Heart right ventricle (tissue), 16 donors: ENCODE measurements at places on chromosomes 1 and 21. TPM values are rescaled to one million over a fixed set of nuclear protein-coding genes. Genes with fewer than 3 reads are reported as not detected.

GRCh38 chr1:183093786-183094298 lies 70.6 kb downstream of the LAMC1 start:
- H3K27me3 ChIP-seq = no peaks in the 10 kb centered on the region
- no peaks in the 10 kb centered on the region for H3K36me3 ChIP-seq
- no peak overlapping the region for H3K27ac ChIP-seq
- peaks cover 52% of the 10 kb centered on the region for H3K4me1 ChIP-seq
- no peak for DNase-seq

The SPRR5 gene
- not detected for polyA plus RNA-seq

The VAV3 gene
- polyA plus RNA-seq = 0.72 TPM

The CFHR1 gene
- polyA plus RNA-seq = not detected

DNA sequence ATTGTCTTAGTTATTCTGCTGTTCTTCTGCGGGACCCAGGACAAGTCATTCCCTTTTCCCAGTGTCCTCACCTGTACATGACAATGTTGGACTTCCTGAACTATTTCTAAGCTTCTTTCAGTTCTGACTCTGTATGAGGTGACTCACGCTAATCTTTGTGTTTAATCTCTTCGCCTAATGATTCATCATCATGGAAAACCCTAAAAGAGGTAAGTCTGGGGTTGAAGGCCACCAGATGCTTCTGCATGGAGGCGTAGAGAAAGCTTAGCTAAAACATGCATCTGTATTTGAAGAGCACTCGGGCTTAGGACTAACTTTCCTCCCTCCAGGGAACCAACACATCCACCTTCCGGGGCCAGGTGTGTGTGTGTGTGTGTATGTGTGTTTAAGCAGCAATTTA lies 7.4 kb downstream of the SPRR5 start:
- H3K36me3 ChIP-seq = no peaks in the 10 kb centered on the region
- no peak for DNase-seq
- no peak overlapping the region for H3K4me3 ChIP-seq
- H3K27ac ChIP-seq = no peak overlapping the region

The TDRD10 gene
- polyA plus RNA-seq = 13.3 TPM

DNA sequence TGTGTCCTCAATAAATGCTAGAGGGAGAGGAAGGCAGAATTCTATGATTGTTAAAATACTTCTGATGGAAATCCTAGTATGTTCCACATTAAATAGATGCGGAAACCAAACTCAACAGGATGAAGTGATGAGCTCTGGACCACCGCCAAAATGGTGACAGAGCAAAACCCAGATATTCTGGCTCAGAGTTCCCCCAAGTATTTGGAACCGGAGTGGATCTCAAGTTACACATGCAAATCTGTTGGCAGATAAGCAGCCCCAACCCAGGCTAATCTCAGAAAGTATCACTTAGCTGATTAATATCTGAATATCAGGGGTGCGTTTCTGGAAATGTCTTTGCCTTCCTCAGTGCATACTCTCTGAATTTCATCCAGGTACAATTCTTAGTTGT lies 17.4 kb upstream of the GRHL3 start:
- DNase-seq = no peak
- H3K27me3 ChIP-seq = no peaks in the 10 kb centered on the region
- H3K27ac ChIP-seq = no peak overlapping the region
- H3K36me3 ChIP-seq = no peaks in the 10 kb centered on the region

- H3K4me1 ChIP-seq = no peaks in the 10 kb centered on the region
- no peaks in the 10 kb centered on the region for H3K27me3 ChIP-seq
- no peak for DNase-seq
- H3K4me3 ChIP-seq = no peak overlapping the region
- no peaks in the 10 kb centered on the region for H3K36me3 ChIP-seq
- H3K27ac ChIP-seq = no peak overlapping the region
These were observed 64.7 kb downstream of the SLC35A3 start for GRCh38 chr1:100034470-100034869.

- no peaks in the 10 kb centered on the region for H3K36me3 ChIP-seq
- no peak for DNase-seq
- no peak overlapping the region for H3K27ac ChIP-seq
- no peaks in the 10 kb centered on the region for H3K27me3 ChIP-seq
- peaks cover 14% of the 10 kb centered on the region for H3K4me1 ChIP-seq
- H3K4me3 ChIP-seq = no peak overlapping the region
These were observed 51.8 kb upstream of the FAM89A start for GRCh38 chr1:231091831-231092301.

DNA sequence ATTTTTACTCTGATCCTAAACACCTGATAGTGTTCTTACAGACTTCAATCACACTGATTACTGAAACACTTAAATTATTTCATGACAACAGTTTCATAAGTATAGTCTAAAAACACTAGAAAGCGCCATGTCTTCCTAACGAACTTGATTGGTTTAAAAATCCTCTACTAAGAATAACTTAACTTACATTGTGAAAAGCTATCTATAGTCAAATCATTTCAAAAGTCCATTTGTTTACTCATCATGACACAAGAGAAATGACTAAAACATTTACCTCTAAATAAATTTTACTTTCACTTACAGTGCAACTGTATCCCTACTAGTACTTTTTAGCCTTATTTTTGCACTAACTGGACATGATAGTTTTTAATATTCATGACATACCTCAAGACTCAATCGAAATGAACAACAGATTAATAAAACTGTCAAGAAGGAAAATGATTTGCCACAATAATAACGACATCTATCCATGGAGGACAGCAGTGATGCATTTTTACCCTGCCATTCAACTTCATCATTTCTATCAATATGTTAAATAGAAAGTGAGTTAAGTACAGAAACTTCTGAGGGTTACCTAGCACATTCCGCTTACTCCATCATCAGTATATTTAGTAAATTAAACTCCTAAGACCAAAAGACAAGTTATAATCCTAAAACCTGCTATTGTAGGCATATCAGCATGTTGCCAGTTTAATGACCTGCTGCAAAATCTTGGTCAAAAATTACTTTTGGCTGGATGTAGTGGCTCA lies 38.4 kb downstream of the AHCTF1 start:
- H3K27ac ChIP-seq = no peak overlapping the region
- no peaks in the 10 kb centered on the region for H3K4me1 ChIP-seq
- H3K27me3 ChIP-seq = no peaks in the 10 kb centered on the region

- H3K36me3 ChIP-seq = no peaks in the 10 kb centered on the region
- H3K4me3 ChIP-seq = no peak overlapping the region
- peaks cover 12% of the 10 kb centered on the region for H3K4me1 ChIP-seq
- no peak for DNase-seq
- H3K27ac ChIP-seq = peak overlapping the region; percentile 61
- H3K27me3 ChIP-seq = no peaks in the 10 kb centered on the region
These were observed 304.7 kb downstream of the TM2D1 start for GRCh38 chr1:61420243-61420642.

- peaks cover 17% of the 10 kb centered on the region for H3K4me1 ChIP-seq
- no peak overlapping the region for H3K4me3 ChIP-seq
- H3K27ac ChIP-seq = no peak overlapping the region
- H3K36me3 ChIP-seq = no peaks in the 10 kb centered on the region
- peaks cover 87% of the 10 kb centered on the region for H3K27me3 ChIP-seq
- no peak for DNase-seq
These were observed 651 bp upstream of the GABRD start for GRCh38 chr1:2018217-2019171.
